Pericardium fibroblast (primary cell): ENCODE measurements at places on chromosomes 4 and X. TPM values are rescaled to one million over a fixed set of nuclear protein-coding genes. Genes with fewer than 3 reads are reported as not detected.

VGLL1 gene
- not detected in 2 replicates for total RNA-seq

SORCS2 gene
- total RNA-seq, result 0.58 and 4.3 TPM in 2 replicates

PAGE5 gene
- total RNA-seq, result not detected in 2 replicates

TLR6 gene
- total RNA-seq, result 1.3 and 2.5 TPM in 2 replicates

ASB5 gene
- 1.8 TPM in 1 of 2 replicates, not detected in the other for total RNA-seq

NR3C2 gene
- 0.09 and 0.12 TPM in 2 replicates for total RNA-seq

PPM1K gene
- total RNA-seq, result 1.8 and 6.9 TPM in 2 replicates
